ENCODE measurements at places on chromosomes 6 and 20.

GRCh38 chr6:11772109-11772825, 6.3 kb downstream of the ADTRP start:
- DNase-seq, result no peak

DNA sequence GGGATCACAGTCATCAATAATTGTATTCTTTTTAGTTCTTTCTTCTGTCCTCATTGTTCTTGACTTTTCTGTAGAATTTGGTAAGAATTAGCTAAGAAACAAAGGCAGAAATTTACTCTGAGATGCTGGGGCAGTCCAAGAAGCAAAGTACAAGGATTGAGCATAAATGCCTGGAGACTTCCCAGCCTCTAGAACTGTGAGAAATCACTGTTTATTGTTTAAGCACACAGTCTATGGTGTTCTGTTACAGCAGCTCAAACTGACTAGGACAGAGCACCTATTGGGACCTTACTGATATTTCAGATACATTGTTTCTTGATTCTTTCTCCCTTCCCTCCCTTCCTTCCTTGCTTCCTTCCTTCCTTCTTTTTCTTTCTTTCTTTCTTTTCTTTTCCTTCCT, 192.7 kb upstream of the SLC35B3 start:
- no peak for DNase-seq

- no peak for DNase-seq
Observed at GRCh38 chr6:162053084-162053483, 674.5 kb downstream of the PRKN start.

GRCh38 chr6:44735630-44735963, 348.1 kb downstream of the CDC5L start:
- DNase-seq, result no peak

GRCh38 chr6:143183666-143184065, 123.0 kb downstream of the AIG1 start:
- peak; percentile 27 for DNase-seq

- no peak for DNase-seq
Observed at GRCh38 chr6:39608652-39609345, 116.4 kb downstream of the KIF6 start.

- no peak for DNase-seq
Observed at GRCh38 chr6:170221753-170222400, 69.0 kb downstream of the DLL1 start.

DNA sequence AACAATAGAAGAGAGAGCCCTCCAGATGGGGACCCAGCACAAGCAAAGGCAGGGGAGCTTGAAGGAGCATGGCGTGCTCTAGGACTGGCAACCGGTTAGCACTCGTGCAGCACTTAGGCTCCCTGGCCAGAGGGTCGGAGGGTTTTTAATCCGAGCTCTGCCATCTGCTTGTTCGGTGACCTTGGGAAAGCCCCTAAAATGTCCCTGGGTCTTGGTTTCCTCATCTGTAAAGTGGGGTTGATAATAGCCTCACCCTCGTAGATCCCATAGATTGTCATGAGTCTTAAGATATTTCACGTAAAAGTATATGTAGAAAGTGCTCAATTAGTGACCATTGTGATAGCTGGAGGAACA, 16.6 kb upstream of the HCK start:
- no peak for DNase-seq

DNA sequence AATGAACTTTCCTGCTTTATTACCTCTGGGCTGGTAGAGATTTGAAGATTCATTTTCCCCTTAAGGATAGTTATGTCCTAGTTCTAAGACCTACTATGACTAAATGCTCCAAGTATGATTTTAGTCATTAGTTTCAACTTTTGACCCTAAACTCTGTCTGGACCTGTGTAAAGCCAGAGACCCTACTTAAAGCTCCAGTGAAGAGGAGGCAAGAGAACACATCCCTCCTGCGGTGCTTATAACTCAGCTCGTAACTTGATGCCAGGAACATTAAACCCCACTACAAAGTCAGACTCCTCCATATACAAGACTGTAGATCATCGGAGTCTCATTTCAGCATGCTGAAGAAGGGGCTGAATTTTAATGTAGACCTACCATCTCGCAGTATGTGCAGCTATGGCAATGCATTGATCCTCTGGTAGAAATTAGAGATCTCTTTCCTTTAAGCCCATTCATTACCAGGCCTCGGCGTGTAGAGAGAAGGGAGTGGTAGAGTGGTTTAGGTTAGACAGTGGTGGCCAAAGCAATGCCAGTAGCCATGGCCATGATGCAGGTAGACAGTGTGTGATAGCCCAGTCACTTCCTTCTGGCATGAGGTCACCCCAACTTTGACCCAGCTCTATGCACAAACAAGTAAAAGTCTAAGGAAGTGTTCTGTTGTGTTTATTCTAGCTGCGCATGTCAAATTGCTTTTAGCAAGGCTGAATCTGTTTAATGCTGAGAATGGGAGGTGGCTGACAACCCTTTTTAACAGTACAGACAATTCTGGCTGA, 34.8 kb upstream of the MYB start:
- DNase-seq, result no peak

DNA sequence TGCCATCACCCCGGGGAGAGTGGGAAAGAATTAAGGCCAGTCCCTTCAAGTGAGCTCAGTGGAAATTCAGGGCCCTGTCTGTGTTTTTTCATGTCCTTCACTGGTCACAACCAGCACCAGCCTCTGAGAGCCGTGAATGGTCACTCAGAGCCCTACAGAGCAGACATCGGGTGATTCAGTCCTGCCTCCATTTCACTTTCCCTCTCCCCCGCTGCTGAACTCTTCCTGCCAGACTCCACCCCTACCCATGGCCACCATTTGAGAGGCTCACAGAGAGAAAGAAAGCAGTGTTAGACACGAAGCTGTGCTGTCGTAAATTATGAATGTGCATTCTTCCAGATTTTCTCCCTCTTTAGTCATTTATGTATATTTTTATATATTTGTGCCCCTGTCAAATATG, 5.4 kb downstream of the R3HDML start:
- no peak for DNase-seq

DNA sequence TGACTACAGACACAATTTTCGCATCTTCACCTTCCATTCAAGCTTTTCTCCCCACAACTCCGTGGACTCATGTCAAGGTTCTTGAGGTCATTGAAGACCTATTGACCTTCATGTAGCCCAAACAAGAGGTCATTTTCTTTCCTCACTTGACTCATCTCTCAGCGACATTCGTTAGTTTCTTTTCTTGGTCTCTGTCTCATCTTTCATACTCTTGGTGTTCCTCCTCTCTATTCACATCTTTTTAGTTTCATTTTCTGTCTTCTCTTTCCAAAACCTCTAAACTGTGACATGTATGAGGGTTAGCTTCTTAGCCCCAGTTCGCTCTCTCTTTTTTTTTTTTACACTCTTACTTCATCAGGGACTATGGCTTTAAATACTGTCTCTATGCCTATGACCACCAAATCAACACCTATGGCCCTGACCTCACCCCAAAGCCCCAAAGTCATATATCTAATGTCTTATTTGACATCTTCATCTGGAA, 128.6 kb upstream of the BACH2 start:
- DNase-seq, result no peak

DNA sequence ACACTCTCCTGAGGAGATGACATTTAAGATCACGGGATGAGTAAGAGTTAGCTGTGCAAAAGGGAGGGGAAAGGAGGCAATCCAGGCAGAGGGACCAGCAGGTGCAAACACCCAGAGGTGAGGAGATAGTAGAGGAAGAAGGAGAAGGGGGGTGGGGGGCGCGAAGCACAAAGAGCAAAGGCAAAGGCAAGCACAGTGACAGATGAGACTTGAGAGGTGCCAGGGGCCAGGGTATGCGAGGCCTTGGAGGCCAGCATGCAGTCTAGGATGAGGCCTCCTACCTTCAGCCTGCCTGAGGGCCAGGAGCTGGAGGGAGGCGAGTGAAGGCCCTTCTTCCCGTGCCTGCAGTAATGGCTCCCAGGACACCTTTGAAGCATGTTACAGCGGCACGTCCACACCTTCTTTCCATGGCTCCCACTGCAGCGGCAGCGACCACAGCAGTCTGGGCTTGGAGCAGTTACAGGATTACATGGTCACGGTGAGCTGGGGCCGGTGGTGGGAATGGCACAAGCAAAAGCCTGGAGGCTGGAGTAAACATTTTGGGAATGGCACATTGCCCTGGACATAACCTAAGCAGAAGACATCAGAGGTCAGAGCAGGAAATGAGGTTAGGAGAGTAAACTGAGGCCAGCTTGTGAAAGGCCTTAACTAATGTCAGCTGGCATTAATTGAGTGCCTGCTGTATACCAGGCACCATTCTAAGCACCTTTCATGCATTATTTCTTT, 18.6 kb downstream of the CCM2L start:
- no peak for DNase-seq

- DNase-seq, result no peak
Observed at GRCh38 chr6:153167061-153167891, 36.2 kb upstream of the RGS17 start.

GRCh38 chr20:46327557-46327956, 19.3 kb upstream of the CDH22 start:
- DNase-seq, result no peak

- DNase-seq, result no peak
Observed at GRCh38 chr6:15768999-15769398, 106.2 kb upstream of the DTNBP1 start.

DNA sequence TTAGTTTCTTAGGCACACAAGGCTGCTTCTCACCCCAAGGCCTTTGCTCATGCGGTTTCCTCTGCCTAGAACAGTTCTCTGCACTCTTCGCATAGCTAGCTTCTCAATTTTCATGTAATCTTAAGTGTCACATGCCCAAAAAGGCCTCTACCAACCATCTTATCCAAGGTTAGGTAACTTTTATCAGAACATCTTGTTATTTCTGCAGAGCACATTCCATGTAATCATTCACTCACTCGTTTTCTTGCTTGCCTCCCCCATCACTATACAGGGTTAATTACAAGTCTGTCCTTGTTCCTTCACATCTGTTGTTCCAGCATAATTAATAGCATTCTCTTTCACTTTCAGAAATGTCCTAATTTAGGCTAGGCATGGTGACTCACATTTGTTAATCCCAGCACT, 53.8 kb downstream of the NCOA6 start:
- no peak for DNase-seq

DNA sequence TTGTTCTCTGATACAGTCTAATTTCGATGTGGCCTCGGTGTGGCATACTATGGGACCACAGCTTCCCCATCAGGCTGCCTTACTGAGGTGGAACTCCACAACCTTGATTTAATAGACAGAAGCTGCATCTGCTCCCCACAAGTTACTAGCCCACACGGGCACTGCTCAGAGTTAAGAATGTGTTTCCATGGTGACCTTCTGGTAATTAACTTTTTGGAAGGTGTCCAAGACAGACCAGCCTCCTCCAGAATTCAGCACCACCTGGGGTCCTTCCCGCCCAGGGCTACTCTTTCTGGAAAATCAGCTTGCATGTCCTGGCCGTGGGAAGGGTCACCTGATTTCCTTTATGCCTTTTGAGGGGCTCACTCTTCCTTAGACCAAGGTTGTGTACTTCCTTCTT, 48.7 kb upstream of the CDH4 start:
- no peak for DNase-seq

DNA sequence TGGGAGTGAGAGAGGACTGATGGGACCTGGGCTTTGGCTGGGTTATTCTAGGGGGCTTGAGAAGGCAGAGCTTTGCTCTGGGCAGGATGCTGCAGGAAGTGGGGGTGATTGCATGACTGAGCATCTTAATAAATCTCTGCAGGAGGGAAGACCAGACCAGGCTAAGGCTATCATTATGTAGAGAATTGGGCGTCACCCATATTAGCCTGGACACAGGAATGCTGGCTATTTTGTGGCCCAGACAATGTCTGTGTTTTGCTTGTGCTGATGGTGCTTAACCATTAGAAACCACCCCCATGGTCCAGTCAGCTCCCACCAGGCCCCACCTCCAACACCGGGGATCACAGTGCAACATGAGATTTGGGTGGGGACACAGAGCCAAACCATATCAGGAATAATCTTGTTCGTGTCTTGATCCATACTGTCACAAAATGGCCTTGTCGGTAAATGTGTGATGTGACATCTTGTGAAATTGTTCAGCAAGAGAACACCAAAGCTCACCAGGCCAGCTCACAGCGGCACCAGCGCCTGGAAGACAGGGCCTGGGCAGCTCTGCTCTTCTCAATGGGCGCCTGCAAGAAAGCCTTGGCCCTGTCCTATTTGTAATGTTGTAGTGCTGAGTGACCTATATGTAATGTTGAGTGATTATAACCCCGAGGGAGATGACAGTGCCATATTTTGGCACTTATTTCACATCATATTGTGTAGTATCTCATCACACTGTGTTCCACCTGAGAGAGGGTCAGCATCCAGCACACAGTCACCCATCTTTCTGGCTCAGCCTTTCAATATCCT, 211.8 kb downstream of the QKI start:
- no peak for DNase-seq

GRCh38 chr20:12914804-12915203, 94.0 kb upstream of the SPTLC3 start:
- DNase-seq, result no peak

DNA sequence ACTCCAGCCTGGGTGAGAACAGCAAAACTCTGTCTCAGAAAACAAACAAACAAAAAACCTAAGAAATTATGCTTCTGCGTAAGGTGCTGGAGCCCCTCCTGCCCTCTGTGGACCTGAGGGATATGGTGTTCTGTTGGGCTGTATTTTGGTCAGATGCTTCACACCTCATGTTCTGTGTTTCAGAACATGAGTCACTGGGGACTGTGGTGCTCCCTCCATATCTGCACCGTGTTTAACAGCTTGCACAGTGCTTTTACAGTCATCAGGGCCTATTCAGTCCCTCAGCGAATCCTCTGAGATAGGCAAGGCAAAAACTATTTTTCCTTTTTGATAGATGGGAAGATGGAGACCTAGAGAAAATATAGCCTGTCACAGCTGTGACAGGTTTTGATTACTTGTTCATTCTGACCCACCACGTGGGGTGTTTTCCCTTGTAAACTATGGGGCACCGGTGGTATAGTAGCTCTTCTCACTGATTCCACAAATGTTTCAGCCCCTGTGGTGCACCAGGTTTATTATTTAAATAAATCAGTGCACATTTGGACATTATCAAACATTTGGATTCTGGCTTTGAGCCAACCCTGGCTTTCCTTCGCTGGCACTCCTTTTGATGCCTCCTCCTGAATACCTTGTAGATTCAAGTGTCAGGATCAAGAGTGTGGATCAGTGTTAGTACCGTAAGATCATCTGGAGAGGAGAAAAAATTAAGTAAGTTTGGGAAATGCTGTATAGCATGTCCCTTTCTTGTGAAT, 9.6 kb downstream of the TTPAL start:
- DNase-seq, result no peak

DNA sequence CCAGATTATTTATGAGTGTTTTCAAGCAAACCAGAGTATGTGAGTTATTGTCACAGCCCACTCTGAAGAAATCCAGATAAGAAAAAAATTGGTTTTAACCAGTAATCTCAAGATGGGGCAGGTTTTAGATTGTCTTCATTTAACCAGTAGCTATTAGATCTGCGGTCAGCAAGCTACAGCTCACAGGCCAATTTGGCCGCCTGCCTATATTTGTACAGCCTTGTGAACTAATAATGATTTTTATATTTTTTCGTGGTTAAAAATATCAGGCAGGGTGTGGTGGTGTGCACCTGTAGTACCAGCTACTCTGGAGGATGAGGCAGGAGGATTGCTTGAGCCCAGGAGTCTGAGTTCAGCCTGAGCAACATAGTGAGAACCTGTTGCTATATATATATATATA, 5.0 kb downstream of the FAM209B start:
- DNase-seq, result no peak

GRCh38 chr20:43925215-43925614, 10.6 kb downstream of the TOX2 start:
- DNase-seq, result no peak
